NCI-H510A treated with DMSO at 0.1 percent for 48 hours (cell line): ENCODE measurements at places on chromosomes 13 and 19.

- no peak for DNase-seq
Observed at GRCh38 chr13:52003541-52003940, 7.7 kb downstream of the ATP7B start.

- DNase-seq, result peak; percentile 27
Observed at GRCh38 chr19:48502350-48503018, 9.2 kb downstream of the LMTK3 start.

GRCh38 chr13:109725995-109726637, 60.3 kb downstream of the IRS2 start:
- no peak for DNase-seq

- DNase-seq, result no peak
Observed at GRCh38 chr19:19597809-19598306, 20.6 kb downstream of the PBX4 start.
